ENCODE measurements at places on chromosomes 2 and 18. TPM values are rescaled to one million over a fixed set of nuclear protein-coding genes. Genes with fewer than 3 reads are reported as not detected.

Gene SIX3
- not detected for total RNA-seq

Gene TMEFF2
- not detected for total RNA-seq

Gene SAG
- total RNA-seq, result not detected

Gene SP5
- total RNA-seq, result 2.8 TPM

Gene SRD5A2
- total RNA-seq, result not detected

Gene MATN3
- 0.64 TPM for total RNA-seq

Gene DNAH6
- not detected for total RNA-seq

Gene PARD6G
- 7.9 TPM for total RNA-seq

Gene AQP12B
- total RNA-seq, result not detected

Gene FER1L5
- total RNA-seq, result not detected

Gene SERPINB12
- total RNA-seq, result 0.32 TPM

Gene TCF7L1
- total RNA-seq, result 10.3 TPM

Gene REG1B
- total RNA-seq, result not detected

Gene TBC1D8
- 17.8 TPM for total RNA-seq

Gene SLC38A11
- total RNA-seq, result not detected

Gene C2orf72
- total RNA-seq, result 20.5 TPM

Gene GPATCH11
- total RNA-seq, result 0.21 TPM

GRCh38 chr2:178886006-178886405 is 78.8 kb upstream of the TTN start:
- DNase-seq, result no peak

- DNase-seq, result no peak
Measured at GRCh38 chr2:68104111-68104835, 41.5 kb upstream of the C1D start.

DNA sequence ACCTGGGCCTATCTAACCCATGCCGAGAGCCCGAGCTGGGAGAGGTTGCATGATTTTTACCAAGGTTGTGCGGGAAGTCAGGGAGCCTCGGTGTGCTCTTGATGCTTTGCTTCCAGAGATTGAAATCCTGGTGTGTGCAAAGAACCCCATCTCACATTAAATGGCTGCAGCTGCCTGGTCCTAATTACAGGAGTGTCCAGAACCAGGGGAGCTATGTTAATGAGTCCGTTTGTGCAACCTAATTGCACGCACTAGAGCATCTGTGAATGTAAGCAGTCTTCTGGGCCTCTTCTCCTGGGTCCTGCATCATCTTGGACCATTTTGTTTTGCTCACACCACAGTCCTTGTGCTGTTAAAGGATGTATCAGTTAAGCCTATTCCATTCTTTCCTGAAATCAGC is 263.8 kb downstream of the AGAP1 start:
- no peak for DNase-seq

DNA sequence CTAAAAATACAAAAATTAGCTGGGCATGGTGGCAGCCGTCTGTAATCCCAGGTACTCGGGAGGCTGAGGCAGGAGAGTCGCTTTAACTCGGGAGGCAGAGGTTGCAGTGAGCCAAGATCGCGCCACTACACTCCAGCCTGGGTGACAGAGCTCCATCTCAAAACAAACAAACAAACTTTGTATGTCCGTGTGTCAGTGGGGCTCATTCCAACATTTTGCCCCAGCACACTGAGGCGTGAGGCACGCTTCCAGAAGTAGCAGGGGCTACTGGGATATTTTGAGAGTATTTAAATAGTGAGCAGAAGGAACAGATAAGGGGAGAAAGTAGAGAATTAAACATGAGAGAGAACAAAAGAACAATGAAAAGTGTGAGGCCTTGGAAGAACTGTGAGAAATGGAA is 83.3 kb upstream of the TANK start:
- no peak for DNase-seq

DNA sequence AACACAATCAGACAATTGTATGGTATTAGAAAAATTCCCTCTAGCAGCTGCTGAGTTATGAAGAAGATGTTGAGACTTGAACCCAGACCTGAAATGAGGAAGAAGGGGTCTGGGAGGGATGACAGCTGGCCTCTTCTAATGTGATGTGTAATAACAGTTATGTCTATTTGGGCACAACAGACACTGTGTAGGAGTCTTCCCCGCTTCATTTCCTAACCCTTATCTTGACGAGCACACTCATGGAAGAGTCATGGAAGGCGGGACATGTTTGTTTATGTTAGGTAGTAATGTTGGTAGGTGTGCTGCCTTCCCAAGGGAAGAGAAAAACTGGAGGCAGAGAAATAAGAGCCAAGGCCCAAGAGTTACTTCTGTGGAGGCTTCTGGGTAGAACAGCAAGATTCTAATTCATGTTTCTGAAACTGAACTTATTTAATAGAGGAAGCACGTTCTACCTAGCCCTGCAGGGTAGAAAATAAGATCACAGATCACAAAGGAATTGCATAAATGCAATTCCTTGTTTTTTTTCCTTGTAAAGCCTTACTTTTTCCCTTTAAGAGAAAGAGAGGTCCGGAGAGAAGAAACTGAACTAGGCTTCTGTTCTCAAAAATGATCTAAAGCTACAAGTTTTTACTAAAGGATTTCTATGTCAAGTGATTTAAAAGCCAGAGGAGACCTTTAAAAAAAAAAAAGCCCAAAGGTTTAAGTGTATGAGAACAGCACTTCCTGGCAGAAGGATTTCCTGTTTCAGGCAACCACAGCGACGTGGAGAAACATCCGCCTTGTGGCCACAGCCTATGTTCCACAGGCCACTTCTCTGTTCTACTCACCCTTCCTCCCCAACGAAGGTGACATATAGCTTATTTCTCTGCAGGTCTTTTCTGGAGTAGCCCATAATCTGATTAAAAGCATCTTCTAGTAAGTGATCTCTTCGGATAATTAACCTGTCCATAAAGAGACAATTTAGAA is 68.5 kb upstream of the STK17B start:
- peak; percentile 49 for DNase-seq

- no peak for DNase-seq
Measured at GRCh38 chr2:126495189-126495588, 160.8 kb upstream of the GYPC start.

GRCh38 chr18:8639762-8640161 is 30.5 kb downstream of the RAB12 start:
- DNase-seq, result no peak

- no peak for DNase-seq
Measured at GRCh38 chr2:28952836-28953211, 28.3 kb upstream of the TOGARAM2 start.

GRCh38 chr2:45130736-45131135 is 121.5 kb upstream of the SIX2 start:
- no peak for DNase-seq

DNA sequence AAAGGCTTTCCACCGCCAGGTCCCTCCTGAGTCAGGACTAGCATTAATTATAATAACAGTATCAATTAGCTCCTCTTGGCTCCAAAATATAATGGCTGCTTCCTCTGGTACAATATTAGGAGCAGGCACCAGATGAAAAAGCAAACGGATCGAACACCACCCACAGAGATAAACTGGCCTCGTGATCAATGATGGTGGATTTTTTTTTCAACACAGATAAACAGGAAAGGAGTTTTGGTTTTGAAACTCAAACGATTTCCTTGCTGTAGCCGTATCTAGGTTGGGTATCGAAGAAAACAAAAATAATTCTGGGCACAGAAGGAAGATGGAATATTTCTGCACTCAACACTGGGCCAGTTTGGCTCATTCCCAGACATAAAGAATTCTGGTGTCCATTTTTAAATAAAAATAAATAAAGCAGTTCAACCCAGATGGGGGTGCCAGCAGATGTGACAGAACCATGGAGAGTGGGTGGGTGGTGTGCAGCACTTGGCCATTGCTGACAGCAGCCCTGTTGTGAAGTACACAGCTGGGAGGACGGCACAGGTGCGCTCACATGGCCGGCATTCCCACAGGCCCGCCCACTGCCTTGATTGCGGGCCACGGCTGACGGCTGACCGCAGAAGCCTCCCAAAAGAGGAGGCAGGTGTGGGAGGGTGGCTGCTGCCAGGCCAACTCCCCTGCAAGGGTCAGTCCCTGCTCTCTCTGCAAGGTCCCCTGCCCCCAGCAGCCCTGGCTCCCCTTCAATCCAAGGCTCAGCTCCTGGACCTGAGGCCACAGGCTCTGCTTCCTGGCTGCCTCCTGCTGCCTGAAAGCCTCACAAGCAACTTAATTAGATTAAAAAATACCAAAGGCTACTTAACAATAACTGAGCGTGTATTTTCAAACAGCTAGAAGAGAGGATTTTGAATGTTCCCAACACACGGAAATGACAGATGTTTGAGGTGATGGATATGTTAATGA is 351.9 kb upstream of the ID2 start:
- DNase-seq, result no peak

DNA sequence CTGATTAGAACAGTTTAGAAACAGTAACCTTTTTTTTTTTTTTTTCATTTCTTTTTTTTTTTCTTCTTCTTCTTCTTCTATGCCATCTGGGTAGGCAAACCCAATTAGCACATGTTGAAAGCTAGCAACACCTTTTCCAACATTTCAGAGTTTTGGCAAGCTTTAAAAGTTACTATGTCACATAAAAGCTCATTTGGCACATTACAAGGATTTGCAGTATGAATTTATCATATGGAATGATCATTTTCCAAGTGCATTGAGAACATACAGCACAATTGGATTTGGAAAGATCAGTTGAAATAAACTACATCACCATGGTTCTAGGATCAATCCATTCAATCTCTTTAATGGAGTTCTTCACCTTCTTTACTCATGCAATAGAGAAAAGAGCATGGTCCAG is 847.0 kb downstream of the LRRTM4 start:
- DNase-seq, result no peak

- DNase-seq, result no peak
Measured at GRCh38 chr18:10213526-10213925, 240.9 kb upstream of the APCDD1 start.

- DNase-seq, result no peak
Measured at GRCh38 chr18:6376433-6377229, 38.1 kb downstream of the L3MBTL4 start.

- DNase-seq, result no peak
Measured at GRCh38 chr18:25896178-25896780, 194.1 kb downstream of the SS18 start.

DNA sequence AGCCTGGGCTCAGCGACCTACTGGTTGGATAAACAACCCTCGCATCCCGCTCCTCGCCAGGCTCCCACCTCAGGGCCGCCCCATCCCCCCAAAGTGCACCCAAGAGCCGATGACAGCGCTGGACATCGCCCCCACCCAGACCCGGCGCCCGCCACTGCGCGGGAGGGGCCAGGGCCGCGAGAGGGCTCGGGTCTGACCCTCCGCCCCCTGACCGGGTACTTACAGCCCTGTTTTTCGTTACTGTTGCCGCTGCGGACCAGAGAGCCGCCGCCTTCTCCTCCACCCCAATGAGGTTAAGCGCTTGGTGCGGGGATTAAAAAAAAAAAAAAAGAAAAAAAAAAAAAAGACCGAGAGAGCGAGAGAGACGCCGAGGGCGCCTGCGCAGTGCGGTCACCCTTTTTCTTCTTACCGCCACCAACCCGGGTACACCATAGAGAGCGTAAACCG is at the start of gene CLASP1:
TSS of gene CLASP1 (minus strand) at position 314 of the 447 bp plus-strand sequence. CDS start 43,567 bp downstream, outside the sequence.
- DNase-seq, result no peak

- DNase-seq, result no peak
Measured at GRCh38 chr18:68604256-68604655, 110.7 kb downstream of the TMX3 start.

GRCh38 chr2:118855451-118856279 is 8.2 kb upstream of the EN1 start:
- DNase-seq, result peak; percentile 25

- no peak for DNase-seq
Measured at GRCh38 chr2:186570604-186571003, 19.3 kb upstream of the ITGAV start.

DNA sequence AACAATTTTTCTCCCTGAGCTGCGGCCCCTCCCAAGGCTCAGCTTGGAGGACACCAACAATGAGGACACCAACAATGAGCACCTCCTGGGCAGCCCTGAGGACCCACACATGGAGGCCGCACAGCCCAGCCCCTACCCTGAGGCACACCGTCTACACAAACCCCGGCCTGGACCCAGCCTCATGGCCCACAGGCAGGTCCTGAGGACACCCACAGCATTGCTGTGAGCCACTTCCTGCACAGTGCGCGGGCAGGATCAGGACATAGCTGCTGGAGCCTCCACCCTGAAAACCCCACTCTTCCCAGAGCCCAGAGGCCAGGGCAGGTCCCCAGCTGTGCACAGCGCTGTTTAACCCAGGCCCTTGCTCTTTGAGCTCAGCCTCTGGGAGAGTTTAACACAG is 194.3 kb downstream of the RTP5 start:
- DNase-seq, result no peak

GRCh38 chr2:21317131-21317530 is 193.4 kb downstream of the TDRD15 start:
- DNase-seq, result no peak

DNA sequence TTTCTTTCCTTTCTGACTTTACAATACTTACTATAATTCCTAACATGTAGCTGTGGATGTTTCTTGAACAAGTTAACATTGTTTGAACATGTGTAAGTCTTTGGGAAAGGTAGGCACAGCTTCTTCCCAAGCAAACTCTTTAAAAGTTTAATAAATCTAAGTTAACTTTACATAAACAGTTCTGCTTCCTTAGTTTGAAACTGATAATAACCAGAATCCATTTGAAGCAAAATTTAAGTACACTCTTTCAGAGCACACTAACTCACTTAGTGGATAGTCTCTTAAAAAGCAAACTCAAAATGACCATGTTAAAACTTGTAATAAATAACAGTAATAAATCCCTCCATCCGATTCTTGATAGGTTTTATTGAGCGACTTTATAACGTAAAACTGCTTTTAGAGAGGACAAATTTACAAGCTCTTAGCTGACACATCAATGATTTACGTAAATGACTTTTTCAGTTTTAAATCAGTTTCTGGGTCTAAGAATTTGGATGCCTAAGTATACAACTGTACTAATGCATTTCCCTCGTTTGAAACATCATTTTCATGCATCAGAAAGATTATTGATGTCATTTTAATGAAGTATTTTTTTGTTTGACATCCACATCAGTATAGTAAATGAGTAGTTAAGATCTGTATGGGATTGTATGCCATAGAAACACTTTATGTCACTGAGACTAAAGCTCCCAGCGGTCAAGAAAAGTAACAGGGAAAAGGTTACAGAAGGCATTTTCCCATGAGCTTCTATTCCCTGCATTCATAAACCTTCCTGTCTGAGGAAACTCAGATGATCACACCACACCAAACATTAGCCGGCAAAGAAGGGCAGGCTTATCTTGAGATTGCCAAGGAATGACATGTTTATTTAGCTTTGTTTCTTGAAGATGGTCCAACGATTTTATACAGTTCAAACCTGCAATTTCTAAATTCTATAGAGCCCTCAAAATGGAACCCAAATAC is 67.5 kb downstream of the PDE1A start:
- DNase-seq, result no peak

- no peak for DNase-seq
Measured at GRCh38 chr2:179440642-179441251, 176.1 kb upstream of the SESTD1 start.

- DNase-seq, result no peak
Measured at GRCh38 chr2:114729026-114729425, 286.6 kb downstream of the DPP10 start.

GRCh38 chr2:127321303-127321702 is 27.4 kb upstream of the ERCC3 start:
- DNase-seq, result no peak

DNA sequence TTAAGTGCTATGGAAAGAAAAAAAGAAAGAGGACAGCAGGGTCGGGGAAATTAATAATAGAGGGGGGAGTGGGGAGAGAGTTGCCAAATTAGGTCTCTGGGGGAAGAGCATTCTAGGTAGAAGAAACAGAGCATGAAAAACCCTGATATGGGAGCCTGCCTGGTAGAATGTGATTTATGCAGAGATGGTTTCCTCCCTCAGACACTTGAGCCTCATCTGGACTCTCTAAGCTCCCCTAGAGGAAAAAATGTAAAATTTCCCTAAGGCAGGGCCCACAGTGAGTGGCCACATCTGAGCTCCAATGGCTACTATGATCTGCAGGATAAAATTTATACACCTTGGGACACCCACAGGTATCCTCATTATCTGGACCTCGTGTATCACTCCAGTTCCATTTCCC is 20.6 kb upstream of the EPAS1 start:
- no peak for DNase-seq
